ENCODE measurements at places on chromosomes 7 and 10.

DNA sequence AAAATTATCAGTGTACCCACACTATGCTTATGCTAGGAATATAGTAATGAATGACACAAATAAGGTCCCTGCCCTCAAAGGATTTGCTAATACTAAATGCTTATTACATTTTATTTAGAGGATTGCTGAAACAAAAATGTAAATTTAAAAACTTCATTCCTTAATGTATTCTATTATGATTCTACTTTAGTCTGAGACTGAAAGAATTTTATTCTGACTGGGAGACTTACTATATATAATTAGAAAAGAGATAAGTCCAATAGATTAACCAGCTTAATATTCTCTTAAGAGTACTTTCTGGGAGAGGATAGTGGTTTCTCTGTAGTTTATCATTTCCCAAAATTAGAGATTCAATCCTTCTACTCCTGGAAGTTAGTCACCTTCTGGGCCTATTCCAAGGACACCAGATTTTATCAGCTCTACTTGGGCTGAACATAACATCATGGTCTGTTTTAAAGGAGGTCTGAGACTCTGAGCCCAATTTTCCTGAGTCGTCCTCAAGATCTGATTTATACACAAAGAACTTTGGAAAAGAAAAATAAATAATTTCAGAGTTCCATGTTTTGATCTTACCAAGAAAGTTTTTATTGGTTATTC, 41.1 kb downstream of the ASZ1 start:
- no peak for DNase-seq

DNA sequence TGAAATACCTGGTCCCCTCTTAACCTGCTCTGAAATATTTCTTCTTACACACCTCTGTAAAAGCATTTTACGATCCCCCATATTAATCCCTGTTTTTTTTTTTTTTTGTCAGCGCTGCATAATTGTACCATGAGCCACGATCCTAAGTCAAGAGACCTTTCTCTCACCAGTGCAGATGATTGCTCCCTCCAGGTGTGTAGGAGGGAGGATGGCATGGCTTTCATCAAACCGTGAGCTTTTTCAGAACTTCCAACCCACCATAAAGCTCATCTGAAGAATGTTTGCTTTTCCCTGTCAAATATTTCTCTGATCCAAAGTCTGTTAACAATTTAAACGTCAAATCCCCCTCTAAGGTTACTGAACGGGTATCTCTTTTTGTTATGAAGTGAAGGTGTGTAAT, 28.2 kb upstream of the SEPHS1 start:
- DNase-seq = no peak

DNA sequence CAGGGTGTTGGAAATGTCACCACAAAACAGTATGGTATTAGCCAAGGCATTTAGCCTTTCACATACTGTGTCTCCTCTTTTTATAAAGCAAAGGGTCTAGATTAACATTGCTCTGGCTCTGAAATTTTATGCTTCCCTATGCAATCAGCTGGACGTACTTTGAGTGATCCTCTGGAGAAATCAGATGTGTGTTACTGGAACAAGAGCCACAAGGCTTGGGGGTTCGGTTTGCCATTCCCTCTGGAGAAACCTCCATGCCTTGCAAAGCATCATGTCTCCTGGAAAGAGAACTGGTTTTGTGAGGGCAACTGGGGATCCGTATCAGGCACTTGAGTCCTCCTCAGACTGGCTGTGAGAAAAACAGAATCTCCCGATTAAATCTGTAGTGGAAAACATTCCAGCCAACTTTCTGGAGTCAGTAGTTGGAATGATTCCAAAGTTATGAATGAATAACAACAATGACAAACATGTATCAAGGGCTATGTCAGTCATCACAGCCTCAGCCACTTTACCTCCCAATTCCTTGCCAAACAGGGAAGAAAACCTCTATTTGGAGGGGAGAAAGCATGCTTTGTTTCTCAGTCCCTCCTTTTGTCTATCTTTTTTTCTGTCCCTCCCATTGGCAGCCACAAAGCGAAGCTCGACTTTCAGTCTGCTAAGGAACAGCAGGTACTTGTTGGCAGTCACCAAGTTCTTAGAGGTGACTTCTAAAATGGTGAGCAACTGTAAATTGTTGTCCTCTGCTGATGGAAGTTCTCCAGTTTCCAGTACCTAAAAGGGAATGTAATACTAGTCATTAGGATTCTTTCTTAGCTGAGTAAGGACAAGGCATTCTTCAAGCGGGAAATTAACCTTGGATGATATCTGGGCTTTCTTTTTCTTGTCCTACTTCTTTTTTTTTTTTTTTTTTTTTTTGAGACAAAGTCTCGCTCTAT, 864.8 kb upstream of the AUTS2 start:
- DNase-seq = no peak

GRCh38 chr7:4020086-4020485, 662.0 kb upstream of the FOXK1 start:
- no peak for DNase-seq

DNA sequence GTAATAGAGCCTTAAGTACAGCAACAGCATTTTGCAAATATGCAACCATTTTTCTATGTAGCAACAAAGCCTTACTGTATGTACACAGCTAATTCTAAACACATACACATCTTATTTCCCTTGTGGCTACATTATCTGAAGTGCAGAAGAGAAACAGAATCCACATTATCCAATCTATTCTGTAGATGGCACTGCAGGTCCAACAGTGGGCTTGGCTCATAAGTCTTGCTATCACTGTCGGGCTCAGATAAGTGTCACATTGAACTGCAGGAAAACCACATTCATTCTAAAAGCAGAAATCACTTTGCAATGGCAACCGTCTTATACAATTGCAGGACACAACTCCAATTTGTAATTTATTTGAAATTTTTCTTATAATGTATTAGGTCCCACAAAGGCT, 109.8 kb upstream of the NOBOX start:
- DNase-seq = no peak

DNA sequence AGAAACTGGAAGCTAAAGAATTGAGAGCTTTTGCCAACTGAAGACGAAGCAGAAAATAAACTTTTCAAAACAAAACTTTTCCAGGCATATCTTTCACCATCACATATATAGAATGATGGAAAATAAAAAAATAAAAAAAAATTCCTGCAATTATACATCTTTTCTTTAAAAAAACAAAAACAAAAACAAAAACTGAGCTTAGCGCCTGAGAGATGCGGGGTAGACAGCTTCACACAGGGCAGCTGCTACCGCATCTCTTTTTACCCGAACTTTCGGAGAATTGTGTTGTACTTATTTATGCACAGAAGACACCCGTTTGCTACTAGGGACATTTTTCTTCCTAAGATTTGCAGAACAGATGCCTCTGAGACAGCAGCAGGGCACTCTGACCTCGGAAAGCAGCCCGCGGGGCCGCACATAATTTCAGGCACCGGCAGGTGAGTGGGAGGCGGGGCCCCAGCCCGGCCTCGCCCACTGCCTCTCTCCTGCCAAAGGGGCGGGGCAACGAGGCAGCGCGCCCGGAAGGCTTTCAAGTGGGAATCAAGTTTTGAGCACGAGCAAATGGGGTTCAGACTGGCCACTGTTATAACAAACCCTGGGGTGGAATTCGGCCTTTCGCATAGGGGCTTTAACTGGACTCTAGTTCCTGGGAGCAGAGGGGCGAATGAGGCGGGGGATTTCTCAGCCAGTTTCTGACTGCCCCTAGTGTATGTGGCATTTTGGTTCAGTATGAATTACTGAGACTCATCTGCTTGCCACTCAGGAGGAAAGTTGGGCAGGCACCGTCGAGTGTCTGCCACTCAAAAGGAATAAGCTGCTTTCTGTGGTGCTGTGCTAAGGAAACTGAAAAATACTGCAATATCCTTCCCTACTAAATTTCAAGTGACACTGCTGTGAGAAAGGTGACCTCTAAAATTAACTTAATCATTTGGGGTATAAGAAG, 18.5 kb upstream of the FAM133B start:
- DNase-seq = peak; percentile 55

- no peak for DNase-seq
Observed at GRCh38 chr10:129622736-129623135, 155.7 kb downstream of the MGMT start.

- no peak for DNase-seq
Observed at GRCh38 chr10:102262744-102263370, 17.5 kb downstream of the GBF1 start.

- DNase-seq = no peak
Observed at GRCh38 chr7:79175374-79175773, 278.1 kb downstream of the MAGI2 start.
